ENCODE measurements at places on chromosomes 3 and 15. TPM values are rescaled to one million over a fixed set of nuclear protein-coding genes. Genes with fewer than 3 reads are reported as not detected.

Gene RABL3
- 22.0 TPM for polyA plus RNA-seq

- DNase-seq, result no peak
Observed at GRCh38 chr3:171374260-171374659, 85.9 kb downstream of the TNIK start.

- peak; percentile 8 for DNase-seq
Observed at GRCh38 chr3:57434041-57434440, 110.1 kb downstream of the DNAH12 start.

Gene DMXL2
- polyA plus RNA-seq, result 27.0 TPM

GRCh38 chr15:70353606-70354345 is 256.1 kb upstream of the TLE3 start:
- no peak for DNase-seq

Gene ARL13B
- polyA plus RNA-seq, result 7.1 TPM

- DNase-seq, result no peak
Observed at GRCh38 chr15:84981711-84982300, at the start of gene PDE8A. Gene PDE8A, plus strand, starts transcription at chr15:84981856. Its CDS starts 307 bp downstream, at chr15:84982163.

Gene TIPIN
- 9.3 TPM for polyA plus RNA-seq

Gene MFSD1
- polyA plus RNA-seq, result 25.7 TPM

Gene TOPAZ1
- polyA plus RNA-seq, result not detected

Gene ITIH1
- not detected for polyA plus RNA-seq

GRCh38 chr3:168362661-168363247 is 267.0 kb upstream of the GOLIM4 start:
- DNase-seq, result no peak

GRCh38 chr3:192917028-192917403 is 640 bp downstream of the MB21D2 start:
- peak; percentile 84 for DNase-seq

Gene C2CD4B
- polyA plus RNA-seq, result 6.2 TPM

Gene IL17RB
- 3.4 TPM for polyA plus RNA-seq

Gene TMC3
- polyA plus RNA-seq, result 0.25 TPM

DNA sequence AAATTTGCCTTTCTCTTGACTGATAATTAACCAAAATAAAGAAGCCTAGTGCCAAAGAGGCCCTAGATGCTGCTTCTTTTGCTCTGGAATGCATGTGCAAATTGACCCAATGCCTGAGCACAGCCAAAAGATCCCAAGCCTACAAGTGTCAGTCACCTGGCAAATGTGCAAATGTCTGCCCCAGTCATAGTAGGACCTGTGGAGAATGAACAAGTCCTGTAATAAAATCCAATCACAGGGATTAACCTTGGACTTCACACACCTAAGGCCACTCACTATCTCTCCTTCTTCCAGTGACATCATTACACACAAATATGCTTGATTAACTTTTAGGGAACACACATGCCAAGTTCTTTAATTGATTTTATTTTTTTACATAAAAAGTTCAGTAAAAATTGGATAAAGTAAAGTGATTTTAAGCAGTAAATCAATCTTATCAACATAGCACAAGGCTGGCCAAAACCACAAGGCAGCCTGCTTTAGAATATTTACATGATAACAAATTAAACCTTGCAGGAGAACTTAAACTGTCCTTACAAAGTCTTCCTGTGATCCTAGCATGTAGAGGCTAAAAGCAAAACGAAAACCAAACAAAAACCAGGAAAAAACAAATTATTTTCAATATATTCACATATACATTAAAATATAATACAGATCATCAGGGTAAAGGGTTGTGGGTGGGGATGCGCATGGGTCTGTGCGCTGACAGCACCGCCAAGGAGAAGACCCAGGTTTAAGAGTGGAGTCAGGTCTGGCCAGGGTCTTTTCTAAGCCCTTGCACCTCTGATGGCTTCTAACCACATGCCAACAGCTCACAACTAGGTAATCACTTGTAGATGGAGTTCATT is 36.8 kb downstream of the NBEAL2 start:
- DNase-seq, result peak; percentile 3

Gene LRTM1
- 103 TPM for polyA plus RNA-seq

DNA sequence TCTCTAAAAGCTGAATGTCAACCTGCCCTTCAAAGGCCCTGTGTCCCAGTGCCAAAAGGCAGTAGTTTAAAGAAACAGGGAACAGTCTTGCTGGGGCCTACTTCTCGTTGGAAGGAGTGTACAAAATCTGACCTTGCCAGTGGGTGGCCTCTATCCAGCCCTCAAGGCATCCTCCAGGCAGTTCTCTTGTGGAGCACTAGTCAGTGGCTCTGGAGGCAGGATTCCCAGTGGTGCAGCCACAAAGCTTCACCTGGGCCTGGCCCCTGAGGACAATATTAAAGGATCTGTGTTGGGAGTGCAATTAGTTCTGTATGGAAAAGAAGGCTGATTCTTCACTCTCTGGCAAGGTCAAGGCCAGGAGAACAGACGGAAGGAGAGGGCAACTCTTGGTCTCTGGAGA is 237.8 kb upstream of the ADAMTS9 start:
- DNase-seq, result no peak

- DNase-seq, result no peak
Observed at GRCh38 chr15:77546870-77547269, 85.8 kb downstream of the LINGO1 start.

GRCh38 chr3:71998995-71999673 is 214.2 kb upstream of the PROK2 start:
- DNase-seq, result no peak
